ENCODE measurements at places on chromosomes 3 and 15. TPM values are rescaled to one million over a fixed set of nuclear protein-coding genes. Genes with fewer than 3 reads are reported as not detected.

Gene IL16
- total RNA-seq, result 1.6 TPM

Gene CLSTN2
- 0.14 TPM for total RNA-seq

Gene SLC12A8
- 79.0 TPM for total RNA-seq

Gene NRG4
- not detected for total RNA-seq
